DMS79 (cell line): ENCODE measurements at places on chromosomes 3 and 15.

GRCh38 chr15:44194323-44195150, 534 bp downstream of the FRMD5 start:
- DNase-seq: peak; percentile 26

DNA sequence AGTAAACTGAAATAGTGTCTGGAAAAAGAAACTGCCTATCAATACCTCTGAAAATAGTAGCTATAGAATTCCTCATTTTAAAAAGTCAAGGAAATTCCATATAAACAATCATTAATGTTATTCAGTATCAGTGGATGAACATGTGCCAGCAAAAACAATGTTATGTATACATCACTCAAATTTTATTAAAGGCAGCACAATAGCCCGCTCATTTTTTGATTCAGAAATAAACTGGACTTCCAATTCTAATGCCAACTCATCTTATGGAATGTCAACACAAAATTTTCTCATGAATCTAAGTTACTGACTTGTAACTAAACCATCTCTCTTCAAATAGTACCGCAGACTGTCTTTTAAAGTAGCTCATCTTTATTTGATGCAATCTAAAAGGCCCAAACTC, 19.0 kb downstream of the THBS1 start:
- no peak for DNase-seq

- no peak for DNase-seq
These were observed 619 bp downstream of the ATXN7 start for GRCh38 chr3:63864008-63864964.

- peak; percentile 64 for DNase-seq
These were observed 201.0 kb upstream of the BCL6 start for GRCh38 chr3:187946163-187946691.

- no peak for DNase-seq
These were observed 7.6 kb upstream of the PPP1R2 start for GRCh38 chr3:195550723-195551122.

DNA sequence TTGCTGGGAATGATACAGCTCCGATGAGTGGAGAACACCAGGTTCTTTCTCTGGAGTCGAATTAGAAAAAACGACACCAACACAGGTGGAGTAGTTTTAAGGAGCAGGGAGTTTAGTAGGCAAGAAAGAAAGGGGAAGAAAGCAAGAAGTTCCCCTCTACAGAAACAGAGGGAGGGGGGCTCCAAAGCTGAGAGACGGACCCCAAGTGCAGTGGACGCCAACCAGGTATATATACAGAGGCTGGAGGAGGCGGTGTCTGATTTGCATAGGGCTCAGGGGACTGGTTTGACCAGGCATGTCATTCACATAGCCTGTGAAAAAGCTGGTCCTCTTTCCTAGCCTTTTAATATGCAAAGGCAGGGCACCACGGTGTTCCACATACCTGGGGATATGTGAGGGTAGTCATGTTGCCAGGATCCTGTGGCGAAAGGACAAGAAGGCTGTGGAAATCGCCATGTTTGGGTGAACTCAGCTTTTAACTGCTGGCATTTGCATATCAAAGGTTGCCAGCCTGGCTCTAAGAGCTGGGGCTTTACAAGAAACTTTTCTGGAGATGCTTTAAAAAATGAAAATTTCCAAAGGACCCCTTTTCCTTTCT, 887.4 kb upstream of the EPHA6 start:
- no peak for DNase-seq

- DNase-seq: no peak
These were observed 50.8 kb downstream of the SUSD5 start for GRCh38 chr3:33167716-33168336.

GRCh38 chr3:40465111-40465407, 7.9 kb downstream of the RPL14 start:
- DNase-seq: no peak

DNA sequence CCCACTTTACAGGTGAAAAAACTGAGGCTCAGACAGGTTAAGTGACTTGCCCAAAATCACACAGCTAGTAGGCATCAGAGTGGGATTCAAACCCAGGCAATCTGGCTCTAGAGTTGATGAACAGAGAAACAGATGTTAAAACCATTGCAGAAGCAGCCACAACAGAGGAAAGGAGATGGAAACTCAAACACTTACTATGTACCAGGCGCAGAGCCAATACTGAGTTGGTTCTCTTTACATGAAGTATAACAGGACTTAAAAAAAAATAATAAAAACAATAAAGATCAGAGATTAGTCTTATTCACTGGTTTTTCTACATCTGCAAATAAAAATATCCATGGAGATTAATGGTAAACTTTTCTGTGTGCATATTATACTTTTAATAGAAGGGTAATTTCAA, 84.9 kb upstream of the SPATA12 start:
- DNase-seq: no peak

DNA sequence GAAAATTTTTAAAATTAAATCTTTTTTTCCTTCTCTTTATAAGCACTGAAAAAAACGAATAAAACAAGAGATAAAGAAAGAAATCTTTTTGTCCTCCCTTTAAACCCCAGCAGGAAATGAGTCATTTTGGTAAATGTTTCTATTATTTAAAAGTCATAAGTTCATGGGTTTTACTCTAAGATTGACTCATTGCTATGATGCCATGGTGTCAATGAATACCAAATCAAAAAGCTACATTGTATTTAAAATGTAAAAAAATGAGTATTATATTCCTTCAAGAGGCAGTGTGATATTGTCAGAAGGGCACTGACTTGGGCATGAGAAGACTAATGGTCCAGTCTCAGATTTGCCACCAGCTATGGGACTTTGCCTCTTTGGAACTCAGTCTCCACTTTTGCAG, 303.4 kb upstream of the DNAJC19 start:
- no peak for DNase-seq

DNA sequence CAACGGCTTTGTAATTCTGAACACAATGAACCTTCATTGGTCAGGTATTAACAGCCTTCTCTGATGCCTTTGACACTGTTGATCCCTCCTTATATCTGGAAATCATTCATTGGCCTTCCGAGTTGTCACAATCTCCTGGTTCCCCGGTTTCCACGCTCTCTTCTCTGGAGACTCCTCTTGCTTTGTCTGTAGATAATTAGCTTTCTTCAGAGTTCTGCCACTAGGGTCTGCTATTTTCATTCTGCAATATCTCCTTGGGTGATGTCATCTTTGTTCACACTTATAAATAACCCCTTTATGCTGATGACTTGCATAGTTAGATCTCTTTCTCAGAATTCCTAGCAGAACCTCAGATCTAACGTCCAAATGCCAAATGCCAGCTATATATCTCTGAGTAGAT, 583.8 kb upstream of the ZNF717 start:
- no peak for DNase-seq

- DNase-seq: no peak
These were observed 177.2 kb downstream of the LPP start for GRCh38 chr3:188331166-188331565.

DNA sequence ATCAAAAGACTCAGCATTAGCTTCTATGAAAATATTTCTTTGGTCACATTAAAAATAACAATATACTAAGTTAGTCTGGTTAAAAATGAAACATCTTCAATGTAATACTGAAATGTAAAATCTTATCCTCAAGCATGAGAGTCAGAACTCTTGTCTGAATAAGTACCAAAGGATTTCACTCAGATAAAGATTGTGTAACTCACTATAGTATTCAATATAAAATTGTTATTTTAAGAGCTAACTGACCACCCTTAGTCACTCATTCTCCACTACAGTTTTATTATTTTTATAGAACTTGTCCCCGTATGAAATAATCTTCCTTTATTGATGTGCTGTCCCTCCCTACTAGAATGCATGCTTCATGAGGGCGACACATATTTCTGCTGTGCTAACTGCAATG, 426.3 kb downstream of the MECOM start:
- DNase-seq: no peak

DNA sequence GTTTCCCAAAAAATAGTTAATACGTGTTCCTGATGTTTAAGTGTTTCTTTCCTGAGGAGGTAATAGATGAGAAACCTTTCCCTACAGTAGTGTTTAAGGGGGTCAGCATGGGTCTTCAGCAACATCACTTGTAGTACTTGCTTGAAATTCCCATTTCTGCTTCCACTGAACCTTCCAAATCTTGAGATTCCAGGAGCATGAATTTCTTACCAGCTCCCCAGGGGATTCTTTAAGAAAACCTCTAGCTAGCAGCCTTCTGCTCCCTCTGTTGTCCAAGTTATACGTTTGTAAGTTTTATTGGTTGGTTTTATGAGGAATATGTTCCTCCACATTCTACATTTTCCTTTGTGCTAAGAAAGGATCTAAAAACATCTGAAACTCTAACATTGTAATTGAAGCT, 38.2 kb upstream of the ACP3 start:
- DNase-seq: no peak

DNA sequence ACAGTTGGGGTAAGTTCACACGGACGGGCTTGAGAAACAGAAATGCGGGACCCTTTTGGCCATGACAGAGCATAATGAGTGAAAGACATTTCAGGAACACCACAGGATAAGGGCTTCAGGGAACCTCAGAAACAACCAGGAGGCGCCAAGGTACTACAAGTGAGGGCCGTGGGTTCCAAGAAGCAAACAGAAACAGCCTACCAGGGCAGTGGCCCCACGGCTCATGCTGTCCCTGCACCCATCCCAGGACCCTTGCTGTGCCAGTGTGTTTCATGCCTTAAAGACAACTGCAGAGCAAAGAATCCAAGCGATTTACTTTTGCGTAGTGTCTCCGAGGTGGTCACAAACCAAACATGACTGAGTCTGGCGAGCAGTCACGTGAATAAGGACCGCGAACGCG, 54.0 kb downstream of the RUBCN start:
- no peak for DNase-seq

- no peak for DNase-seq
These were observed 52.6 kb upstream of the ADGRG7 start for GRCh38 chr3:100556673-100557310.

DNA sequence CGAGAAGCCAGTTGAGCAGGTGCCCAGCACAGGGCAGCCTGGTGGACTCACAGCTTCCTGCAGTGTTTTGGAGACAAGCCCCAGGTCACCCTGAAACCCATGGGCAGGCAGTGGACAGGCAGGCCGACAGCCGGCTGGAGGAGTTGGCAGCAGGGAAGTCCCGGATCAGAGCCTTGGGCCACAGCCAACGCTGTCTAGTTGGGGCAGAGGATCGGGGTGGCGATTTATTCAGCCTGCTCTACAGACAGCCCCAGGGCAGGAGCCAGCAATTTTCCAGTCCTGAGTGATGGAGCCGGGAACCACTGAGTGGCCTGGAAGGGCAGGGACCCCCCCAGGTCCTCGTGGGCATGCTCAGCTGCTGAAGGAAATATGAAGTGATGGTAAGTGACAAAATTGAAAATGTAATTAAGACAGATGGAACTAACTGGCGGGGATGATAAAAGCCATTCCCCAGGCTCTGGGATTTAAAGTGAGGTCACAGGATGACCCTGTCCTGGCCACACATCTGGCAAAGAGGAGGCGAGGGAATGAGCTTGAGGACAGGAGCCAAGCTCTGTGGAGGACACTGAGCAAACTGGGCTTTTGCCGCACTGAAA, 34.4 kb upstream of the TBC1D21 start:
- no peak for DNase-seq

- no peak for DNase-seq
These were observed 31.2 kb downstream of the SLC25A36 start for GRCh38 chr3:140972833-140973232.

GRCh38 chr15:39593656-39594445, 13.0 kb downstream of the THBS1 start:
- DNase-seq: no peak

GRCh38 chr3:11907667-11908660, 61.3 kb upstream of the TAMM41 start:
- no peak for DNase-seq
